ENCODE measurements at places on chromosomes 7 and 10.

GRCh38 chr7:130941322-130942210 lies 207.6 kb upstream of the KLF14 start:
- DNase-seq = no peak

GRCh38 chr7:104951546-104951945 lies 62.5 kb upstream of the KMT2E start:
- no peak for DNase-seq

GRCh38 chr7:51021906-51022570 lies 239.3 kb upstream of the GRB10 start:
- no peak for DNase-seq

- peak; percentile 16 for DNase-seq
These were observed 1.4 kb upstream of the MUC17 start for GRCh38 chr7:101018271-101019167.

DNA sequence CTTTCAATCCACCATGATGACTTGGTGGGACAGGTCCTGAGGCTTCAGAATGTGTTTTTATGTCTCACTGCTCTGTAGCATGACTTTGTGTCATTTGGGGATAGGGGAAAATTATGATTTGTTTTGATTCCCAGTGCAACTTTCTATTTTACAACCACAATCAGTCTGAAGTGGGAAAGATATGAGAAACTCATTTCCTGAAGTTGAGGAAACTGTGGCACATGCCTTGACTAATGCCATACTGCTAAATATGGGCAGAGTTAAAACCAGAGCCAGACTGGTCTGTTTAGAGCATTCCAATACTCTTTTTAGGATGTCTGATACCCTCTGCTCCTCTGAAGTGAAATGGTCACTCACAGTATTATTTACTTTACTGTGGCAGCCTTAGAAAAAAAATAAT lies 307.7 kb downstream of the ADRA2A start:
- no peak for DNase-seq

- peak; percentile 9 for DNase-seq
These were observed 1002.9 kb upstream of the KCND2 start for GRCh38 chr7:119270045-119270464.

DNA sequence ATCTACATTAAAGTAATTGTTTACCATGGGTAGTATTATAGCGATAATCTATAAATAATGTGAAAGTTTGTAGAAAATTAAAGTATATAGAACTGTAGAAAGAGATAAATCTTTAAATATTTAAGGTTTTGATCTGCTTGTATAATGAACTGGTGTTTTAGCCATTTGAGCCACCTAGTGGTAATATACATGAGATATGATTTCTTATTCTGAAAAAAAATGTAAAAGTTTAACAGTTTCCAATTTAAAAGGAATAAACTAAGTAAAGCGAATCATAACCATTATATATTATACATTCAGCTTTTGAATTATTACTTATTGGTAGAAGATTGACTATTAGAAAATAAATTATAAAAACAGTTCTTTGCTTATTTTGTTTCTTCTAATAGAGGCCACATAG lies 91.2 kb downstream of the OTUD1 start:
- DNase-seq = no peak

- no peak for DNase-seq
These were observed 83.5 kb downstream of the FAS start for GRCh38 chr10:89074120-89074519.

DNA sequence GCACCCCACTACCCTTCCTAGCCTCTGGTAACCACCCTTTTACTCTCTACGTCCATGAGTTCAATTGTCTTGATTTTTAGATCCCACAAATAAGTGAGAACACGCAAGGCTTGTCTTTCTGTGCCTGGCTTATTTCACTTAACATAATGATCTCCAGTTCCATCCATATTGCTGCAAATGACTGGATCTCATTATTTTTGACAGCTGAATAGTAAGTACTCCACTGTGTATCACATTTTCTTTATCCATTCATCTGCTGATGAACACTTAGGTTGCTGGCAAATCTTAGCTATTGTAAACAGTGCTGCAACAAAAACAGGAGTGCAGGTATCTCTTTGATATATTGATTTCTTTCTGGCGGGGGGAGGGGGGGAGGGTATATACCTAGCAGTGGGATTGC lies 106.2 kb downstream of the ZFAND4 start:
- DNase-seq = no peak

GRCh38 chr10:48541144-48541795 lies 63.6 kb downstream of the ARHGAP22 start:
- DNase-seq = no peak

- DNase-seq = no peak
These were observed 288.5 kb downstream of the ZEB1 start for GRCh38 chr10:31607481-31607880.

GRCh38 chr10:12164085-12164484 lies 31.6 kb downstream of the NUDT5 start:
- DNase-seq = no peak

- DNase-seq = no peak
These were observed 20.3 kb upstream of the TIAL1 start for GRCh38 chr10:119616882-119617570.

DNA sequence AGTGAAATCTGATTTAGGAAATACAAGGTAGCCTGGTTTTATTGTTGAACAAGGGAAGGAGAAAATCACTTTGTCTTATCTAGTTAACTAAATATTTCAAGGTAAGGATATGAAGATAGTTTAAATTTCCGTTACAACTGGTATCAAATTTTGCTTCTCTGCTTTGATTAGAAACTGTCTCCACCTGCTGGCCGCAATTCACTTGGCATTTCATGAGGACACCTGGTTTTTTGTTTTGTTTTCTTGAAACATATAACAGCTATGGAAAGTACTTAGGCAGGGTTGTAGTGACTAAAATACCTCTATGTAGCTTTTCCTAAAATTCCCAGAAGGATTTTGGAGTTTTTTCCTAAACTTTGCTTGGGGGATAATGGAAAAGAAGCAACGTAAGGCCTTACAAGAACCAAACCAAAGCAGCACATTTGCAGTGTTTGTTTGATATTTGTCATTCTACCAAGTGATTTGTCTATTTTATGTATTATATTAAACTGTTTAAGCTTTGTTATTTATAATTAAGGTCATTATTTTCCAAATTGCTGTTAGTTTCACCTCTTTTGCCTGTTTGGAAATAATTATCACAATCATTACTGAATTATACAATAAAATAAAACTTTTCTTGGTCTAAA lies 73.6 kb downstream of the AHCYL2 start:
- peak; percentile 29 for DNase-seq

Measured in activated naive CD8-positive, alpha-beta T cell treated with anti-CD3 and anti-CD28 coated beads for 36 hours (primary cell).